Spleen (tissue), 13 donors: ENCODE measurements at places on chromosomes 2 and 18.

- DNase-seq = no peak
Observed at GRCh38 chr2:187774551-187775071, 220.4 kb upstream of the TFPI start.

- no peak for DNase-seq
Observed at GRCh38 chr2:19649142-19649541, 252.6 kb downstream of the TTC32 start.

DNA sequence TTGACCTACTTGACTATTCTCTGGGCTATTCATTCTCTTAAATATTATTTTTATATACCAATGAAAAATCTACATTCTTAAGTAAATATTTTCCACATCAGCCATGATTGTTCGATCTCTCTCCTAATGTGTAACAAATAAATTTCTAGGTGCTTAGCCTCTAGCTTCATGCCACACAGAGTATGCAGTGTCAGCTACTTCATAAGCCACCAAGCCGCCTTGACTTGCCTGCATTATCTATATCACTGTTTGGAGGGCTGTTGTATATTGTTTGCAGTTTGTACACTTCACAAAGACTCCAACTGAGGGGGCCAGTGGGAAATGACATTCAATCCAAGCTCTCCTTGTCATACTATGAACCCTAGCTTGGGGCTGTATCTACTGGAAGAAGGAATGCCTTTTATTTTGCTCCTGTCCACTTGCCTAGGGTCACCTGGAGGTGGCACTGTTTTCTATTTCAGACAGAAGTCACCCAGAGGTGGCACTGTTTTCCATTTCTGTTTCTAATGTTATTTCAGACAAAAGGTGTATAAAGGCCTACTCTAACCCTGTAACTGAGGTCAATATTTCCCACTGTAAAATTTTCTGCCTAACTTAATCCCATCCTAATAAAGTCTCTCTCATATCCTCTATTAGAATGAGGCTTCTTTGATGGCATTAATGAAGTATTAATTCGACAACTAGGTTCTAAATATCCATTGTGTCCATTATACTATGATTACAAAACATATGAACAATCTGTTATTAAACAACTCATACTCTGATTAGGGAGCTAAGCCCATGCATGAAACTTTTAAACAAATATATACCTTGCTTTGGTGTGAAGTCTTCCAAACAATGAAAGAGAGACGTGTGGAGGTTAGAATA lies 36.4 kb downstream of the COL5A2 start:
- DNase-seq = no peak

- DNase-seq = no peak
Observed at GRCh38 chr2:161063946-161064306, 96.3 kb upstream of the TANK start.

- DNase-seq = no peak
Observed at GRCh38 chr18:22031611-22032010, 137.8 kb upstream of the GATA6 start.

DNA sequence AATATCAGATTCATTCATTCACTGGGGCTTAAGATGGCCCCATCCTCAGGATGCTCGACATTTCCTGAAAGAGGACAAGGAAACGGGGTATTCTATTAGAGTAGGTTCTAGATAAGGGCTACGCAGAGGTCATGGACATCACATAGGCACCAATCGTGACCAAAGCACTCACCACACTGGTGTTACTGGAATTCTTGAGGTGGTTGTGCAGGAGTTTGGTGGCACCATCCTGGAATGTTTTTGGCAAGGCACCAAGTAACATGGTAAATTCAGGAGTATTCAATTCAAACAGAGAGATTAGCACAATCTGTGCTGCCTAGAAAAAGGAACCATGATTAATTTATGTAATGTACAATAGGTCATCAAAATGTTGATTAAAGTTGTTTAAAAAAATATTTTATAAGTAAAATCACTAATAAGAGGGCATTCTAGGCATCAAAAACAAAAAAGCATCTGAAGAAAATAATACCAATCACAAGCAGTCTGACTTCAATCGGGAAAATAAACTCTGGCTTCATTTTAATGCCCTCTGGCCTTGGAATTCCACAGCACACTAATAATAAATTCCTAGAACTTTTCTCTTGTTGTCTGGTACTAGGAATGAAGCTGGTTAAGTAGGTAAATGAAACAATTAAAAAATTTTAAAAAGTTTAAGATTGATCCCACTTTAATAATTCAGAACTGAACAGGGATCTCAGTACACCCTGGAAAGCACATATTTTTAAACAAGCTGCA lies 102.8 kb upstream of the TFCP2L1 start:
- no peak for DNase-seq

- no peak for DNase-seq
Observed at GRCh38 chr2:47172156-47172921, 17.2 kb upstream of the STPG4 start.

GRCh38 chr2:86818114-86818801 lies 27.5 kb upstream of the CD8A start:
- no peak for DNase-seq

DNA sequence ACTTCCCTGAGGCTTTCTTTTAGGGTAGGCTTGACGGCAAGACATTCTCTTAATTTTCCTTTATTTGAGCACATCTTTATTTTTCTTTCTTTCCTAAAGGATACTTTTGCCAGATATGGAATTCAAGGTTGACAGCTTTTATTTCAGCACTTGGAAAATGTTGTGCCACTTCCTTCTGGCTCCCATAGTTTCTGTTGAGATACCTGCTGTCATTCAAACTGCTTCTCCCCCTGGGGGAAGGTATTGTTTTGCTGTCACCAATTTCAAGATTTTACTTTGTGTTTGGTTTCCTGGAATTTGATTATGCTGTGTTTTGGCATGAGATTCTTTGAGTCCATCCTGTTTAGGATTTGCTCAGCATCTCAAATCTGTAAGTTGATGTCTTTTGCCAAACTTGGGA lies 39.1 kb upstream of the TWIST2 start:
- DNase-seq = no peak

DNA sequence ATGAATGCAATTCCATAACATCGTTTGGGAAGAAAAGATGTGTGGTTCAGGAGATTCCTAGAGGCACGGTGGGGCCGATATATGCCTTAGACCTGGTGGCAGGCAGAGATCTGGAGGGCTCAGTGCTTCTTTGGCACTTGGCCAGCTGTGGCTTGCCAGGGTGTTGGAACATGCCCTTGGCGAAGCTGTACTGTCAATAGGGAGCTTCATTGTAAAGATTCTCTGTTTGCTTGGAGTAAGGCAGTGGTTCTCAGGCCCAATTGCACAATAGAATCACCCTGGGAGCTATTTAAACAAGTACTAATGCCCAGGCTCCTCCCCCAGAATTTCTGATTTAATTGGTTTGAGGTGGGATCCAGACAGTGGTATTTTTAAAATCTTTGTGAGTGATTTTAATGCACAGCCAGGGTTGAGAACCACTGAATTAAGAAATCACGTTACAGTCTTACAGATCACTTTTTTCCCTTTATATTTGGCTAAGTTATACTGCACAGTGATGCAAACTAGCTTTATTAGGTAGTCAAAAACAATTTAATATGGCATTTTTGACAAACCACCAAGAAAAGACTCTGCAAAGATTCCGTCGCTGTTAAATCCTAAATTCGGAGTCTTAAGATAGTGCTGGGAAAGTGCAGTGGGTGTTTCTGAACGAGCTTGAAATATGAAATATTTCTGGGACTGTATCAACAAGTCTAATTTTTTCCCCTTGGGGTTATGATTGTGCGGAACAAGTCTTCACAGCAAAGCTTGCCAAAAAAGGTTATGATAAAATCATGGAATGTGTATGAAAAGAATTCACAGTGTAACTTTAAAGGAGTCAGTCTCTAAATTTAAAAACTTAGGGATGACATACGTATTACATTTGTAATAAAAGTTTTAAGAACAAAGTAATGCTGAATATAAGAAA lies 78.0 kb downstream of the CRIM1 start:
- DNase-seq = no peak

- no peak for DNase-seq
Observed at GRCh38 chr2:65678779-65679391, 246.5 kb upstream of the SPRED2 start.

GRCh38 chr2:66691031-66691965 lies 256.4 kb downstream of the MEIS1 start:
- no peak for DNase-seq

DNA sequence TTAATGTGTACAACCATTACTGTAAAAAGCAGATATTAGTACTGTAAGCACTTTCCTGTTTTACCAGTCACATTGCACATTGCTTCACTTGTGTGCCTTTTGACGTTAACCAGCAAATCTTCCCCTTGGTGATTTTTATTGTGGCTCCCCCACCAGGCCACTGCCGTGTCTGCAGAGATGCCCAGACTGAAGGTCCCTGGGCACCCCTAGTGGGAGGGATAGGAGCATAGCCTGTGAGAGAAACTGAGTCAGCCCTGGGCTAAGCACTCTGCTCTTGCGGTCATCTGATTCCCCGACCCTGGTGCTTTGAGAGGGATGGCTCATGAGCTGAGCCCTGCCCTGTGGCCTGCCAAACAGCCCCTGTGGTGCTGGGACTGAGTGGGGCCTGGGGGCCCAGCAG lies 73.4 kb downstream of the INPP4A start:
- DNase-seq = peak; percentile 81

DNA sequence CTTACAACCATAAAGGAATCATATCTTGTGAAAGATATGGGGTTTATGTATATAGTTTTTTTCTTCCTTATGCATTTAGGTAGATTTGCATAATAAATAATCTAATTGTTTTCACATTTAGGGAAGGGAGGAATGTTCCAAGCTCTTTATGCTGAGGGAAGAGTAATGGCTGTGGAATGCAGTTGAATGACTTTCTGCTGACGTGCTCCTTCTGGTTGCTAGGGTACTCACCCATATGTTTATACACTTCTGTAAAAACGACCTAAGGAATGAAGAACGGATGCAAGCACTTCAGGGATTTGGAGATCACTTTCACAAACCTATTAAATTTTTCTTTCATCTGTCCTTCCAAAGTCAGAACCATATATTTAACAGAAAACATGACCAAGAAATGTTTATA lies 29.2 kb upstream of the PPP4R1 start:
- no peak for DNase-seq

DNA sequence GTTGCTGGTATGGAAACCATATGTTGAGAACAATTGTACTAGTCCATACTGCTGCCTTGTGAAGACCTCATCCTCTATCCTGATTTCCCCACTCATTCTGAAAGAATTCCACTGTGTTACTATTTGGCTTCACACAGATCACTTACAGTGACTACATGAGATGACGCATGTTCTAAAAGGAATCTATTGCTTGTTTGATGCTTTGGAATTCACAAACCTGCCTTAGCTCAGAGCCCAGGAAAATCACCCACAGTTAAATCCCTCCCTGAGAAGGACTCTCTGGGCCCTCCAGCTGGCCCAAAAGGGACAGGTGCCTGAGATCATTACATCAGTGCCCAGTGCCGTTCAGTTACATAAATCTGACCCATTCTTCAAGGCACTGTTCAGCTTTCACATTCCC lies 45.3 kb downstream of the KLHL29 start:
- peak; percentile 24 for DNase-seq

GRCh38 chr2:38146275-38146906 lies 70.4 kb upstream of the CYP1B1 start:
- DNase-seq = no peak

DNA sequence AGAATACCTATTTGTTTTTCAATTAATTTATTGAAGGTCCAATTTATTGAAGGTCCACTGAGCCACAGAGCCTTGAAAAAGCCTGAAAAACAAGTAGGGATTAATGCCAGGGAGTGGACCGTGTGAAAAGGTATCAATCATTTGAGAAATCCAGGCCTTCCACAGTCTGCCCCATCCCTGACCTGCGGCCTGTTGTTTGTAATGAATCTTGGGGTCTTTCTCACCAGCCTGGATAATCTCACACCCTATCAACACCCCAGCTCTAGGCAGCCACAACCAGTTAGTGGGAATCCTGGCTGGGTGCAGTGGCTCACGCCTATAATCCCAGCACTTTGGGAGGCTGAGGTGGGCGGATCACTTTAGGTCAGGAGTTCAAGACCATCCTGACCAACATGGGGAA lies 47.8 kb downstream of the TNFRSF11A start:
- no peak for DNase-seq

GRCh38 chr2:229815858-229816257 lies 101.5 kb upstream of the DNER start:
- DNase-seq = no peak

DNA sequence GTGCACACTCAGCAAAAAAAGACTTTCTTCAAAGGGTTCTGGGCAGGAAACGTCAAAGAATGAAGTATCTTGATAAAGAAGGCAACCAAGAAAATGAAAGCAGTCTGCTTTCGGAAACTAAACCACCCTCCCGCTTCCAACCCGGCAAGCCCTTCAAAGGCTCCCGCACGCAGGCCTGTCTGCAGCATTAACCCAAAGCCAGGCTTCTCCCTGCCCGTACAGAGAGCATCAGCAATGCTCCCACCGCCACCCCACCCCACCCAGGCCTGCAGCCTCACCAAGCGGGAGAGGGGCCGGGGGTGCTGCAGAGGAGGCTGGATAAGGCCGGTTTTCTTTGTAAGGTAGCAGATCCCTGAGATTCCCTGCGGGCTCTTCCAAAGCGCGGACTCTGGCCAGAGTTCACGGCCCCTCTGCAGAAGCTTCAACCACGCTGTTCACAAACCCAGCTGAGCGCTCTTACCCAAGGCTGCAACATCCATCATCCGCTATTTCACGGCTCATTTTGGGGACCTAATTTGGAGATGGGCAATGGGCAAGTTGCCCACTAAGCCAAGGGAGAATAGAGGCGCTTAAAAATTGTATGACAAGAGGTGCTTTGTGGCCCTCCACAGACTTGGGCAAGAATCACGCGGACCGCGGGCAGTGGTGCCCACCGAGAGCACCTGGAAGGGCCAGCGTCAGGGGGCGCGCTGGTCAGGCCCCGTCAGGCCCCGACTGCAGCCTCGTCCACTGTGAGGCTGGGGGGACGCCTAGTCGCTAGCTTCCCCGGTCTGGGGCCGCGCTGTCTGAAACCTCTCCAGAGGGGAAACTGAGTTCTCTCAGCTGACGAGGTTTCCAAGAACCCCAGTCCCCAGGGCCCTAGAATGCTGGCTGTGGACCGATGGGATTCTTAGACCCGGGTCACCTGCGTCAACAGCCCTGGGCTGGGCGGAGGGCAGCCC lies 225.4 kb upstream of the ID2 start:
- no peak for DNase-seq

GRCh38 chr2:16252251-16252650 lies 311.9 kb downstream of the MYCN start:
- no peak for DNase-seq

DNA sequence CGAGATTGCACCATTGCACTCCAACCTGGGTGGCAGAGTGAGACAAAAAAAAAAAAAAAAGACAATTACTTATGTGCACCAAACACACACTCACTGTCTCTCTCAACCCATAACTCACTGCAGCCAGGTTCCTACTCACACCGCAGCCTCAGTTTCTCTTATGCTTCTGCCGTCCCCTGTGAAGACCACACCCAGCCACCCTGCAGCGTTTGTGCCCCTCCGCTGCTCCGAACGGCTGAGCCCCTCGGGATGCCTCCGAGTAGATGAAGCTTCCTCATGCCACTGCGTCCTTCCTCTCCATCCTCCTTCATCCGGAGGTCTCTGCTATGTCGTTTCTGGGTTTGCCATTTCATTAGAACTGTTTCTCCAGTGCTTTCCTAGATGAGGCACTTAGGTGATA lies 160.1 kb downstream of the TWIST2 start:
- peak; percentile 49 for DNase-seq

- DNase-seq = peak; percentile 63
Observed at GRCh38 chr2:10500601-10501361, 52.7 kb upstream of the ODC1 start.

- DNase-seq = no peak
Observed at GRCh38 chr2:224999754-225000153, 42.5 kb downstream of the DOCK10 start.
